ENCODE measurements at places on chromosomes 5 and 9. TPM values are rescaled to one million over a fixed set of nuclear protein-coding genes. Genes with fewer than 3 reads are reported as not detected.
A peak's percentile ranks its signal among the peaks of the same experiment; 100 is the strongest.

DNA sequence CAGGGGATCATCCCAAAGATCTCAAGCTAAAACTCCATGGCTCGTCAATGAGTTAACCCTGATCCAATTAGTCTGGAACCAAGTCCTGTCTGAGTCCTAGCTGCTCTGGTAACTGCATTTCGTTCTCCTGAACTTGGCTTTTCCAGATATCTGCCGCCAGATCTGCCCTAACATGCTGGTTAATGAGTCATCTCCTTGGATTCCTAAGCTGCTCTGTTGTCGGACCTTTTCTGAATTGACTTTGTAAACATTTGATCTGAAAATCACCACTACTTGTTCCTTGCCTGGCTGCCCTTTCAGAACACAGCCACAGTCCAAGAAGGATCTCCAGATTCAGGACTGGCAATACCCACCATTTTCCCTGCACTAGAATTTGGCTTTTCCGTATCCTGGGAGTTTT, 473.0 kb downstream of the ZSWIM6 start:
- H3K36me3 ChIP-seq, result no peaks in the 10 kb centered on the region
- no peak overlapping the region for H3K4me3 ChIP-seq
- H3K27ac ChIP-seq, result no peak overlapping the region
- H3K4me1 ChIP-seq, result no peaks in the 10 kb centered on the region
- peak; percentile 60 for DNase-seq

GRCh38 chr9:20189871-20190270, 401.0 kb upstream of the SLC24A2 start:
- DNase-seq, result no peak
- H3K4me1 ChIP-seq, result no peaks in the 10 kb centered on the region
- H3K36me3 ChIP-seq, result no peaks in the 10 kb centered on the region
- H3K4me3 ChIP-seq, result no peak overlapping the region
- H3K27ac ChIP-seq, result no peak overlapping the region
- peaks cover 3% of the 10 kb centered on the region for H3K27me3 ChIP-seq

DNA sequence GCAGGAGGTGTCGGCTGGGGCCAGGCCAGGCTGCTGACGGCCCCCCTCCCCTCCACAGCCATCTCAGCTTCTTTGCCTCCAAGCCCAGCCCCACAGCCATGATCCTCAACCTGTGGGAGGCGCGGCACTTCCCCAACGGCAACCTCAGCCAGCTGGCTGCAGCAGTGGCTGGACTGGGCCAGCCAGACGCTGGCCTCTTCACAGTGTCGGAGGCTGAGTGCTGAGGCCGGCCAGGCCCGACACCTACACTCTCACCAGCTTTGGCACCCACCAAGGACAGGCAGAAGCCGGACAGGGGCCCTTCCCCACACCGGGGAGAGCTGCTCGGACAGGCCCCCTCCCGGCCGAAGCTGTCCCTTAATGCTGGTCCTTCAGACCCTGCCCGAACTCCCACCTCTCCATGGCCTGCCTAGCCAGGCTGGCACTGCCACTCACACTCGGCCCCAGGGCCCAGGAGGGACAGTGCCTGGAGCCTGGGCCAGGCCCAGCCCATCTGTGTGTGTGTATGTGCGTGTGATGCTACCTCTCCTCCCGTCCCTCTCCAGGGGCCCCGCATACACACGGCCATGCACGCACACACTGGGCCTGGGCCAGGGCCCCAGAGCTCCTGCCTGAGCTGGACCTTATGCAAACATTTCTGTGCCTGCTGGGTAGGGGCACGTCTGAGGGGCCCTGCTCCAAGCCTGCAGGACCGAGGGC, 19.3 kb downstream of the HK3 start:
- peaks cover 63% of the 10 kb centered on the region for H3K27me3 ChIP-seq
- DNase-seq, result no peak
- H3K36me3 ChIP-seq, result no peaks in the 10 kb centered on the region
- H3K4me1 ChIP-seq, result no peaks in the 10 kb centered on the region

GRCh38 chr5:124972703-124973102, 226.3 kb upstream of the ZNF608 start:
- H3K27me3 ChIP-seq, result no peaks in the 10 kb centered on the region
- no peak for DNase-seq
- no peaks in the 10 kb centered on the region for H3K36me3 ChIP-seq
- no peaks in the 10 kb centered on the region for H3K4me1 ChIP-seq

DNA sequence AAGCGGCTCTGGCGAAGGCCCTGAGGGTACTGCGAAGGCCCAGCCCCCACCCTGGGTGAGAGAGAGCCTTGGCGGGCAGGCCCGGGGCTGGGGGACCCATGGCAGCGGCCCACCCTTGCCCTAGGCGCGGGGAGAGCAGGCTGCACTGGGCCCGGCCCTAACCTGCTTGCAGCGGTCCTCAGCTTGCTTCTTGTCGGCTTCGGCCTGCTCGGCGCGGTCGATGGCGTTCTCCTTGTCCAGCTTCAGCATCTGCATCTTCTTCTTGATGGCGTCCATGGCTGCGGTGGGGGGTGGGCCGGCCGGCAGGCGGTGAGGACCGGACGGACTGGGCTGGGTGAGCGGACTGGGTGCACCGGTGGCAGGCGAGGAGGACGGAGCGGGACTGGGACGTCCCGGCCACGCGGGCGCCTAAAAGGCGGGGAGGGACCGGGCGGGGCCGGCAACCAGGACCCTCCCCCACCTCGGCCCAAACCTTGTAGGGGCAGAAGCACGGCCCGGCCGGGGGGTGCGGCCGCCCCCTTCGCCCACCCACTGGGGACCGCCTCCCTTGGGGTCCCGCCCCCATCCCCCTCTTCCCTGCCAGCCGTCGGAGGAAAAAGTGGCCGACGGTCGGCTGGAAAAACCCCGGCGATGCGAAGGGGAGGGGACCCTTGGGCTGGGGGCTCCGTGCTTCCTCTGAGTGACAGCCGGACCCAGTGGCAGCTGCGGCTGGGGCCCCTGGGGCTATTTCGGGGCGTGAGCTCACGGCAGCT, at the start of gene TPM2:
TSS of gene TPM2 (minus strand) at position 384 of the 752 bp plus-strand sequence. CDS start at position 276, 108 bp downstream.
- H3K4me3 ChIP-seq, result peak within 1 kb of the TSS; percentile 83
- H3K27me3 ChIP-seq, result no peaks in the 10 kb centered on the region
- H3K36me3 ChIP-seq, result peaks cover 33% of the 10 kb centered on the region
- DNase-seq, result peak; percentile 90
- H3K4me1 ChIP-seq, result peaks cover 26% of the 10 kb centered on the region

DNA sequence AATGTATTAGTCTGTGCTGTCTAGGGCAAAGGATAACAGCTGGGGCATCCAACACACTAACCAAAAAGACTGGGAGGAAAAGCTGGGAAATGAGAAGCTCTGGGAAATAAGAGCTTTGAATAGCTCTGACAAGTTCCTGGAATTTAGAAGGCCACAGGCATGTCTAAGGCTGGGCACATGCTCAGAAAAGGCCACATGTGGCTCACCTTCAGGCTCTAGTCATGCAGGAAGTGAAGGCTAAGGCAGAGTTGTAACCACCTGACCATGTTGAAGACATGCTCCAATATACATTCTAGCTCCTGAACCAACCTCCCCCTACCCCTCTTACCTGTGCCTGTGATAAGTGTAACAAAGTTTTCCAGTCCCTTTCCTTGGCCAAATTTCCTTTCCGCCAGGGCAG, 31.7 kb downstream of the CLTA start:
- no peak overlapping the region for H3K27ac ChIP-seq
- DNase-seq, result peak; percentile 45
- H3K4me3 ChIP-seq, result no peak overlapping the region
- H3K27me3 ChIP-seq, result no peaks in the 10 kb centered on the region
- H3K4me1 ChIP-seq, result no peaks in the 10 kb centered on the region

The TLN1 gene
- total RNA-seq, result 337 TPM

DNA sequence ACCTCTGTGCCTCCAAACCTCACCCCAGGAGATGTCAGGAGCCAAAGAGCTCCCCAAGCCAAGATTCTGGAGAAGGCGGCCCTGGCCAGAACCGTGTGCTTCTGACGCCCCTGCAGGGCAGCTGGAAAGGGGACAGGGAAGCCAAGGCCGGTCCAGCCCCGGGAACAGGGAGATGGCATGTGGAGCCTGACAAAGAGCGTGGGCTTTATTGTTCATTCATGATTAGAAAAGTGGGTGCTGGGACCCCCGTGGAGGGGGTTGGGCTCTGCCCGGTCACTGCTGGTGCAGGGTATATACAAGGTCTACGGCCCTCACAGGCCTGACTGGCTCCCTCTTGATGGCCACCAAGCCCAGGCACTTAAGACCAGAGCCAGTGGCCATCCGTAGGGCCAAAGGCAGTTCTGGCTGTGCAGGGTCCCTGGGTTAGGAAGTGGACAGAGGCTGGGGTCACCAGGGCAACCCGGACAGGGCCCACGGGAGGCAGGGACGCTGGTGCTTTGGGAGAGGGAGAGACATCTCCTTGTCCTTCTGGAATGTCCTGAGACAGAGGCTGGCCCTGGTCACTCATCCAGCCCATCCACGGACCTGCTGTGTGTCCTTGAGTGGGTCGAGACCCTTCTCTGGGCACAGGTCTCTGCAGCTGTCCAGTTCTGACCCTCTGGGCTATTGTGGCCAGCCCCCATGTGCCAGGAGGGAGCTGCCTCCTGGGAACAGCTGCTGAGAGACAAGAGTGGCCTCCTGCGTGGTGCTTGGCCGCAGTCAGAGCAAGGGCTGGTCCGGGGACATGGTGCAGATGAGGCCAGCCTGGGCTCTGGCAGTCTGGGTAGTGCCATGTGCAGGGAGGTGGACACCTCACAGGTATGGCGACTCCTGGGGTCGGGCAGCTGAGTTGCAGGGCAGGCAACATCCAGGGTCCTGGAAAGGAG, 12.5 kb downstream of the NINJ1 start:
- no peak overlapping the region for H3K4me3 ChIP-seq
- H3K27ac ChIP-seq, result no peak overlapping the region
- peaks cover 13% of the 10 kb centered on the region for H3K4me1 ChIP-seq
- H3K27me3 ChIP-seq, result no peaks in the 10 kb centered on the region

The SEMA6A gene
- total RNA-seq, result 0.36 TPM

GRCh38 chr9:137069508-137070091, 757 bp downstream of the SAPCD2 start:
- no peak overlapping the region for H3K27ac ChIP-seq
- no peaks in the 10 kb centered on the region for H3K27me3 ChIP-seq
- H3K36me3 ChIP-seq, result no peaks in the 10 kb centered on the region
- no peak for DNase-seq

The FKBP15 gene
- total RNA-seq, result 25.5 TPM

GRCh38 chr5:125093776-125094175, 347.3 kb upstream of the ZNF608 start:
- DNase-seq, result peak; percentile 92
- H3K4me1 ChIP-seq, result no peaks in the 10 kb centered on the region
- no peak overlapping the region for H3K27ac ChIP-seq
- H3K4me3 ChIP-seq, result no peak overlapping the region
- no peaks in the 10 kb centered on the region for H3K27me3 ChIP-seq

The DNAI1 gene
- not detected for total RNA-seq
